ENCODE measurements at places on chromosomes 13 and 19.

GRCh38 chr13:21359855-21360254 lies 99.2 kb downstream of the ZDHHC20 start:
- DNase-seq = no peak

DNA sequence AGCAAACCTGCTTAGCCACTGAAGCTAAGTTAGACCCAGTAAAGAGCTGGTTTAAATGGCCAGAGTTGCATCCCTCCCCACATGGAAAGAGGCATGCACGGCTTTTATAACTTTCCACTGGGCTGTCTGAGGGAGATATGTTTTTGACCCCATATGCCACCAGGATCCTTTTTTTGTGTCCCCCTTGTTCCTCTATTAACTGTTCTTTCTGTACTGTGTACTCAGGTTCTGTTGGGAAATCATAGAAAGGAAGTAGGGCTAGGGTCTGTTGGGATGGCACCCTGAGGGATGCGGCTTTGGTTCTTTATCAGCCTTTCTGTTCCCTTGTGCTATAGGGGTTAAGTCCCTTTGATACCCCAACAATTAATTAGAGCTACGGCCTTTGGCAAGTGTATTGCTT lies 12.2 kb upstream of the TM9SF2 start:
- DNase-seq = no peak

DNA sequence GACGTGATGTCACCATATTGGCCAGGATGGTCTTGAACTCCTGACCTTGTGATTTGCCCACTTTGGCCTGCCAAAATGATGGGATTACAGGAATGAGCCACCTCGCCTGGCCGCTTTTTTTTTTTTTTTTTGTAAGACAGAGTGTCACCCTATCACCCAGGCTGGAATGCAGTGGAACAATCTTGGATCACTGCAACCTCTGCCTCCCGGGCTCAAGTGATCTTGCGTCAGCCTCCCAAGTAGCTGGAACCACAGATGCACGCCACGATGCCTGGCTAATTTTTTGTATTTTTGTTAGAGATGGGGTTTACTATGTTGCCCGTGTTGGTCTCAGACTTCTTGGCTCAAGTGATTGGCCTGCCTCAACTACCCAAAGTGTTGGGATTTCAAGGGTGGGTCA lies 28.9 kb upstream of the ZNF808 start:
- no peak for DNase-seq

- no peak for DNase-seq
Observed at GRCh38 chr13:32135655-32136054, 104.1 kb downstream of the FRY start.

DNA sequence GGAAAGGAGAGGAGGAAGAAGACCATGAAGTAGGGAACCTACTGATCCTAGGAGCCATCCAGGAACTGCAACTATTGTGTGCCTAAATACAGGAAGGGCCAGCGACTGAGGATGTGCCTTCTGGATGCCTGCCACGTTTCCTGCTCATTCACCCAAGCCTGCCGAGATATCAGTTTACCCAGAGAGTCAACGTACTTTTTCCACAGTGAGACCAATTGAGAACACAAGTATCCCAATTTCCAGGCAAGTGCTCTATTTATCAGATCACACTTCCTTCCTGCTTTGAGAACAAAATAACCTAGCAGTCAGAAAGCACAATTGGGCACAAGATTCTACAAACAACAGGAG lies 122.4 kb downstream of the AKAP11 start:
- no peak for DNase-seq

- DNase-seq = no peak
Observed at GRCh38 chr13:67574320-67575233, 344.4 kb upstream of the PCDH9 start.

- peak; percentile 82 for DNase-seq
Observed at GRCh38 chr13:75219479-75220237, 262.3 kb downstream of the TBC1D4 start.

DNA sequence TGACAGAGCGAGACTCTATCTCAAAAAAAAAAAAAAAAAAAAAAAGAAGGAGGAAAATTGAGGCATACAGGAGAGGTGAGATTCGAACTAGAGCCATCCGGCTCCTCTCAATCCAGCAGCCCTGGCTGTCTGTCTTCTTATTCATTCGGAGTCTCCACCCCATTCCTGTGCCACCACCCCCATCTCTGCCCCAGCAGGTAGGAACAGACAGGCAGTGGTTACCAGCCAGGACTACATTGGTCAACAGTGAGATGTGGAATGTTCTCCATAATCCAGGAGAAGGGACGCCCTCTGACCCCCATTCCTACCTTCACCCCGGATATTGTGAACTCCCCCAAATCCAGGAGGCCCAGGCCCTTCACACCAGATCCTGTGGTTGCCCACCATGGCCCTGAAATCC lies 6.6 kb upstream of the S1PR2 start:
- no peak for DNase-seq

DNA sequence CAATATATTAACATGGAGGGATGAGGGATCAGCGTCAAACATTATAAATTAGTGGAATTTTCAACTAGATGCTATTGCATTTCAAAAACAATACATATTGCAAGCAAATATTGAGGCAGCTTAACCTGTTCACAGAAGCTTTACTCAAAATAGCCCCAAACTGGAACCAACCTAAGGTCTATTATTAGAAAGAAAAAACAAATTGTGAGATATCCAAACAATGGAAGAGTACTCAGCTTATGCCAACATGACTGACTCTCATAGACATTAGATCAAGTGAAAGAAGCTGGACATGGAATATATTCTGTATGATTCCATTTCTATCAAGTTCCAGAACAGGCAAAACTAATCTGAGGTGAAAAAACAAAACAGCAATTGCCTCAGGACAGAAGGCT lies 27.6 kb upstream of the NEK3 start:
- no peak for DNase-seq

DNA sequence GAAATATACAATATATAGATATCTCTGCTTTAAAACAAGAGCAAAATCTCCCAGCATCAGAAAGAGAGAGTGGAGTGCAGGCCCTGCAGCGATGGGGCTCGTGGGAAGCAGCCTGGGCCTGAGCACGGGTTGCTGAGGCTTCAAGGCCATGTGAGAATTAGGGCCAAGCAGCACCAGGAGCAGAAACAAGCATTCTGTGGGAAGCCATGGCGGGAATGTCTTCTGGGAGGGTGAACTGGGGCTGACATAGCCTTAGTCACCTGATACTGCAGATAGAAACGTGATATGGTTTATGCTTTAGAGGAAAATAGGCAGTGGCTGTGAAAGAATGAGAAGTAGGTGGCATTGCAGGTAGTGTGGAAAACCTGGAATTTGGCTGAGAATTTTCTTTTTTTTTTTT lies 472.3 kb downstream of the IRS2 start:
- no peak for DNase-seq

GRCh38 chr13:105311094-105311493 lies 1224.4 kb downstream of the EFNB2 start:
- no peak for DNase-seq

DNA sequence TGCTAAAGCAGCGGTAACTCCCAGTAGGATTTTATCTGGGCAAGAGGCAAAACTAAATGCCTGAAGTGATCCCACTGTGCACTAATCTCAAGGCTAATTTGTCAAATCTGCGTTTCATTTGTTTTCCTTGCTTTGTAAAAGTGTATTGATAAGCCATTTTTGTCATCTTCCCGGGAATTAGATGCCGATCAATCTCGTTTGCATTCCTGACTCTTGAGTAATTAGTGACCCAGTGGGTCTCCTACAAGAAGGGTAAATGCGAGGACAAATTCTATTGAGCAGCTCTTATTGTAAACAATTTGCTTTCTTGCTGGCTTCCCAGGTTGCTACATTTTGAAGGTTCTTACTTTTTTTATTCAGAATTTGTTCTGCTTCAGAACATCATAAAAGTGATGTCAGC lies 129.7 kb downstream of the EFNB2 start:
- no peak for DNase-seq

DNA sequence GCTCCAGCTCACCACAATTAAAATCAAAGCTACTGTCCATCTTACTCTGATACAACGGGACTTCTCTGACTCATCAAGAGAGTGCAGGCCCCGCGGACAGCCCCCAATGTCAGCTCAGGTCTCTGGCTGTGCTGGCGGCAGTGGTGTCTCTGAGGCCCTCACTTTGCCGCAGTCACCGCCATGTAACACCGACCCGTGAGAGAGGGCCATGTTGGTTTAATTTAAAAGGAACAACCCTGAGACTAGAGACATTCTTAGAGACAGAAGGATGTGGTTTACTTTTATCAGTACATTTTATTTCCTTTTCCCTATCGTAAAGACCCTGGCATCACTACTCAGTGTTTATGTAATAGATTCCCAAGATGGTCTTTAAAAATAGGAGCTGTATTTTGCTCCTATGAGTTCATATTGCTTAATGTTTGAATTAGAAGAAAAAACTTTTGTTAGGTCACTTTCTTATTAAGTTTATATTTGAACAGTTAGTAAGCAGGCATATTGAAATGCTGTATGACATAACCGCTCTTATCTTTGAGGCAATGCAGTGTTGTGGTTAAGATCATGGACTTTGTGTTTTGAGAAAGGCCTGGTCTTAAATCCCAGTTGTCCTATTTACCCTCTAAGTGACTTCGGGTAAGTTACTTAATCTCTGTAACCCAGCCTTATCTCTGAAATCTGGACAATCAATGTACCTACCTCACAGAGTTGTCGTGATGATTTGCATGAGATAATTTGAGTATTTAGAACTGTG lies 23.4 kb downstream of the DGKH start:
- no peak for DNase-seq

DNA sequence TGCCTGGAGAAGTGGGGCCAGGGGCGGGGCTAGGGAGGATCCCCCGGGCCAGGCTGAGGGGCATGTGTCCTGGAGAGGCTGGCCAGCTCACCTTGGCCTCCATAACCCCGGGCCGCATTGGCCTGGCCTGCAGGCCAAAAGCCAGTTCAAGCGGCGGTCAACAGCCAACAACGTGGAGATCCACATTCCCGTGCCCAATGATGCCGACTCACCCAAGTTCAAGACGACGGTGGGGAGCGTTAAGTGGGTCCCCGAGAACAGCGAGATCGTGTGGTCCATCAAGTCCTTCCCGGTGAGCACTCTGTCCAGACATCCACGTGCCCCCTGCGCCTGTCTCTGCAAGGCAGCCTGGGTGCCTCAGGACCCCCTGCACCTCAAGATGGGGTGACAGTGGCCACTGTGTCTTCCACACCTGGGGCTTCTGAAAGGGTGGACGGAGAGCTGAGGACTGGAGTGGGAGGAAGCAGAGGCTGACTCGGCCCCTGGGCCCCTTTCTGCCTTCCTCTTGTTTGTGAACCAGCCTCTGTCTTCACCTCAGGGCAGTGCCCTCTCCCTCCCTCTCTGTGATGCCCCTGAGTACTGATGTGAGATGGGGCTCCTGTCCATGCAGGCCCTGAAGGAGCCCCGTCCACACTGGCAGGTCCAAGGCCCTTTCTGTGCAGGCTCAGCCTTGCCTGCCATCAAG lies 31.1 kb downstream of the AP1M1 start:
- DNase-seq = no peak

GRCh38 chr13:94160875-94161274 lies 318.6 kb downstream of the DCT start:
- DNase-seq = no peak

DNA sequence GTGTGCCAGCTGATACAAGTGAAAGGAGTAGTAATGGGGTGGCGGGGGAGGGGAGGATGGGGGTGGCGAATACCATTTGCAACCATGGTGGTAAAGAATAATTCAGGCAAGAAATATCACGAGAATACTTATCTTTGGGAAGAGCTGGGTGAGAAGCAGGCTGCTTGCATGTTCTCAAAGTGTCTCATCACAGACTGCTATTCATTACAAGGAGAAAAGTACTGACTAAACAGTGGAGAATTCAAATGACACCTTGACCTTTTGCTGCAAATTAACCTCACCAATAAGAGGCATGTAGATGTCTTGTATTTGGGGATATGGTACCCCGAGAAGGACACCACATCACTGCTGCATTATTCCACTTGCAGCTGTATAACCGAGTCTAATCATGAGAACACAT lies 585.7 kb upstream of the GPC6 start:
- no peak for DNase-seq

- no peak for DNase-seq
Observed at GRCh38 chr13:102657630-102658029, 37.2 kb downstream of the METTL21C start.

DNA sequence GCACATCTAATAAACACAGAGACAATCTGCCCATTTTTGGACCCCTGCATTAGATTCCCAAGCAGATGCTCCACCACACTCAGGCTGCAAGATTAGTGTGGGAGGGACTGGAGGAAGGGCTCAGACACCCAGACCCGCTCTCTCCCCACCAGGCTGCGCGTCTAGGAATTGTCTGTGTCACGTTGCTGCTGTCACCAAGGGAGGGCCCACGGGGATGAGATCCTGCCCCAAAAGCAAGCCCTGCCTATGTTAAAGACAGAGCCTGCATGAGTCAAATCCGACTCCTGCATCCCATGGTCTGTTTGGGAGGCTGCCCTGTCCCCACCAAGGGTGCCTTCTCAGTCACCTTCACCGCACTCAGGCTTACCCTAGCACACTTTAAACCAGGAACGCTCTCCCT lies 114.4 kb upstream of the ZNF507 start:
- no peak for DNase-seq

DNA sequence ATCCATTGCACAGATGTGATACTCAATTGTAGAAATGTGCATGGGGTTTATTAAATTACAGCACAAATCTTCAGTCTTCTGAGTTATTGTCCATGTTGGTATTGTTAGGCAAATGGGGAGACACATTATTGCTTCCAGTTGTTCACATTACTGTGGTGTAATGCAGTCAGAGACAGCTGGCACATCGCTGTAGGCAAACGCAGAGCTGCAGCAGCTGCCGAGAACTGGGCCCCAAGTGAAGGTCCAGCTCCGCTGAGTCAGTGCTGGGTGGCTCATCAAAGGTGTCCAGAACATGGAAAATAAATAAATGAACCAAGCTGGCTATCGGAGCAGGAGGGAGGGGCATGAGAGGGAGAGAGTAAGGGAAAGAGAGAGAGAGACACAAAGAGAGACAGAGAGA lies 299.1 kb upstream of the OBI1 start:
- DNase-seq = no peak

GRCh38 chr19:43306097-43306496 lies 36.8 kb upstream of the PSG9 start:
- DNase-seq = no peak

DNA sequence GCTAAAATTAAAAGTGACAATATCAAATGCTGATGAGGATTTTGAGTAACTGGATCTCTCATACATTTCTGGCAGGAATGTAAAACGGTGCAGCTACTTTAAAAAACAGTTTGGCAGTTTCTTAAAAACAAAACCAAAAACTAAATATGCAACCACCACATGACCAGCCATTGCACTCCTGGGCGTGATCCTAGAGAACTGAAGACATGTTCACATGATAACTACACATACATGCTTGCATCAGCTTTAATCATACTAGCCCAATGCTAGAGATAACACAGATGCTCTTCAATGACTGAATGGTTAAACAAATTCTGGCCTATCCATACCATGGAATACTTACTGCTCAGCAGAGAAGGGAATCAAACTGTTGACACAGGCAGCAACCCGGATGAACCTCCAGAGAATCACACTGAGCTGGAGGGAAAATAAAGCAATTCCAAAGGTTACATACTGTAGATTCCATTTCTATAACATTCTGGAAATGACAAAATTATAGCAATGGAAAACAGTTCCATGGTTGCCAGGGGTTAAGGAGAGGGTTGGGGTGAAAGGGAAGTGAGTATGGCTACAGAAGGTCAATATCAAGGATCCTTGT lies 25.5 kb upstream of the NAXD start:
- no peak for DNase-seq

- DNase-seq = no peak
Observed at GRCh38 chr13:114029866-114030625, 56.2 kb upstream of the C13orf46 start.
